ENCODE measurements at places on chromosomes 1 and 21.

DNA sequence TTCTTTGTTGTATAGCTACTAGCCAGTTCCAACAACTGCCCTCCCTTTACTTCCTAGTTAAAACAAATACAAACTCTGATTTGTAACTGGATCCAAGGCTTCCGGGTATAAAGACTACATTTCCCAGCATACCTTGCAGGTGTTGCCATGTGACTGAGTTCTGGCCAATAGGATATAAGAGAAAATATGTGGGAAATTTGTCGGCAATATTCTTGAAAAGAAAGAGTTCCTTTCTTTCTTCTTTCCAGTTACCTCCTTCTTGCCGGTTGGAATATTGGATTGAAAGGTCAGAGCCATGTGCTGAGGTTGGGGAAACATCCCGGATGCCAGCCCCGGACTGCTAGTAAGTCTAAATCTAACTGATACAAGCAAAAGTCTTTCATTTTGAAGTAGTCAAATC is 23.0 kb upstream of the ZBTB40 start:
- DNase-seq = peak; percentile 40

DNA sequence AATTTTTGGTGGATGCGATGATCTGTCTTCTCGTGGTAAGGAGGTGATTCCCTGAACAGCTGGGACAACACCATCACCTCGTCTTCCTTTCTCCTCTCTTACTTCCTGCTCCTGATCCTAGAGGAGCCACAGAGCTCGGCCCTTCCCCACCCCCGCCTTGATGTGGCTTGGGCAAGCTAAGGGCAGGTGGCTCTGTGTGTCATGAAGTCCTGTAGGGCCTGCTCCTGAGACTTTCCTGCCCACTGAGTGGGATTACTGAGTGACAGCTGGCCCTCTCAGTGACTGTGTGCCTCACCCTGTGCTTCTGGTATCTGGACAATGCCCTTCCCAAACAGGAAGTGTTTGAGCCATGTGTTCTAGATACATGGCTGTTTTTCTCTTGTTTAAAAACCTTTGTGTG is 153.0 kb downstream of the KCNJ6 start:
- DNase-seq = no peak

GRCh38 chr1:246329900-246330299 is 177.2 kb downstream of the SMYD3 start:
- no peak for DNase-seq

DNA sequence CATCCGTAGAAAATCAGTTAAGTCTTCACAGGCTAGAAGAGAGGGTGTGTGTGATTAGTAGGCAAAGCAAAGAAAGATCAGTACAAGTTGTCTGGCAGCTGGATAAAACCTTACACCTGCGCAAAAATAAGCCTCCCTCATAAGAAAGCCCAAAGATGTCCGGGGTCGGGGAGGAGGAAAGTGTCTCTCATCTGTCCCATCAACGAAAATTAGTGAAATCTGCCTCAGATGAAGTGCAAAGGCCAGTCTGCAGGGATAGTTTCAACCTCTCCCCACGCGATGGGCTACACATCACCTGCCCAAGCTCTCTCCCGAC is 333.9 kb downstream of the SRGAP2C start:
- no peak for DNase-seq

DNA sequence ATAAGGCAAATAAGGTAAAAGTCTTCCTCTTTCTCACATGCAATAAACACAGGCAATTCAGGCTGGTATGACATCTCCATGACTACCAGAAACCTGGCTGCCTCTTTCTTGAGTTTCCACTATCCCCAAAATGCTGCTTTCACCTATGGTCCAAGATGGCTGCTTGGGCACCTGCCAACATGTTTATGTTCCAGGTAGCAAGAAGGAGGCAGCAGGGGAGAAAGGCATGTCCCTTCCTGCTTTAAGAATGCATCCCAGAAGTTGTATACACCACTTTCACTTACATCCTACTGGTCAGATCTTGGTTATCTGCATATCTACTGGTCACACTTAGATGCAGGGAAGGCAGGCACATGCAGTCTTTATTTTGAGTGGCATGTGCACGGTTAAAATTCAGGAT is 19.4 kb upstream of the ACOT11 start:
- DNase-seq = no peak
